B cell (primary cell): ENCODE measurements at places on chromosomes 11 and 22.

GRCh38 chr11:25943777-25944661, 387.9 kb upstream of the ANO3 start:
- DNase-seq = no peak

- no peak for DNase-seq
These were observed 420.6 kb upstream of the ISX start for GRCh38 chr22:34645375-34645774.

GRCh38 chr11:65412271-65413076, 10.1 kb upstream of the NEAT1 start:
- no peak for DNase-seq

DNA sequence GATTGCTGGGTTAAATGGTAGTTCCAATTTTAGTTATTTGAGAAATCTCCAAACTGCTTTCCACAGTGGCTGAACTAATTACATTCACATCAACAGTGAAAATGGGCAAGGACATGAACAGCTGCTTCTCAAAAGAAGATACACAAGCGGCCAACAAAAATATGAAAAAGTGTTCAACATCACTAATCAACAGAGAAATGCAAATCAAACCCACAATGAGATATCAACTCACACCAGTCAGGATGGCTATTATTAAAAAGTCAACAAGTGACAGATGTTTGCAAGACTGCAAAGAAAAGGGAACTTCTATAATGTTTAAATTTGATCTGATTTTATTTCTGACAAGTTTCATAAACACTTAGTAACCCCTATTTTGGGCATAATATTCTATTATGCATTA, 537.5 kb downstream of the DLG2 start:
- DNase-seq = peak; percentile 47

DNA sequence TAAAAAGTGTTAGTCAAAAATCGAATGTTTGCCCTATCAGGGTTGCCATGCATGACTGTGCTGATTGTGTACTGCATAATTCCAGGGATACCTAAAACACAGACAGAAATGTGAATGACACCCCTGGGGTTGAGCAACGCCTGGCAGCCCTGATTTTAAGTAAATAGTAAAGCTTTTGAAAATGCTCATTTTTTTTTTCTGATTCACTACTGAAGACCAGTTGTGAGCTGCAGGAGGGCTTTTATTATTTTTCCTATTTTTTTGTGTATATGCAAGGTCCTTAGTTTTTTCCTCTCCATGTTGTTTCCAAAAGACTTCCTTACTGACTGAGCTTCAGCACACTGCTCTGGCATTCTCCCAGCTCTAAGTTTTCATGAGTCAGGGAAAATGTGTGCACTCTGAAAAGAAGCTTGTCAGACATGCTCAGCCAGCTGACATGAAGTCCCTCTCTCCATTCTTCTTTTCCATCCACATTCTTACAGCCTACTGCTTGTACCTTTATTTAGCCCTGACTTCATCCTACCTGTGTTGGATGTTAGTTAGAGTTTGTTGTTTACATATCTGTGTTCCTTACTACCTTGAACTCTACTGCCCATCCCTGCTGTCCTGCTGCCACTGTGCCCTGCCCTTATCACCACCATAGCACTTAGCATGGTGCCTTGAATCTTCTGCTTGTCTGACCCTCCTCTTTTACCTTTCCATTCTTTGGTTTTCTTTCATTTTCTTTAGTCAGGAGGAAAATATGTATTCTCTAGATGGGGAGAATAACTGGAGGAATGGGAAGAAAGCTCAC, 79.5 kb downstream of the HORMAD2 start:
- DNase-seq = no peak

GRCh38 chr11:65432686-65433582, 10.3 kb downstream of the NEAT1 start:
- DNase-seq = peak; percentile 75

DNA sequence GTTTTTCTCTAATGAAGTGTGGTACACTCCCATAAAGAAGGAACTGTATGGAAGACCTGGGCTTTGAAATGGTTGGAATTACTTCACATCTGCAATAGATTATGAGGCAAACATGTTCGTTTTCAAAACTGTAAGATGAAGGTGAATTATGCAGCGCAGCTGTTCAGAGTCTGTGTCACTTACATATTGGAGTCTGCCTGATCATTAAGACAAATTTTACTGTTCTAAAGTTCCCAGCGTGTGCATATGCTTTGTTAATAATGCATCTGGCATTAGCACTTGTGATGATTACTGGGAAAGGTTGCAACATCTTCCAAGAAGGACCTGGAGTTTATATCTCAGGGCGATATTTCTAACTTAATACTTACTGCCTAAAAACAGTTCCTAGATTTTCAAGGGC, 255.2 kb upstream of the ZC3H12C start:
- no peak for DNase-seq

GRCh38 chr22:22892096-22893052, 4.8 kb downstream of the IGLL5 start:
- DNase-seq = no peak

DNA sequence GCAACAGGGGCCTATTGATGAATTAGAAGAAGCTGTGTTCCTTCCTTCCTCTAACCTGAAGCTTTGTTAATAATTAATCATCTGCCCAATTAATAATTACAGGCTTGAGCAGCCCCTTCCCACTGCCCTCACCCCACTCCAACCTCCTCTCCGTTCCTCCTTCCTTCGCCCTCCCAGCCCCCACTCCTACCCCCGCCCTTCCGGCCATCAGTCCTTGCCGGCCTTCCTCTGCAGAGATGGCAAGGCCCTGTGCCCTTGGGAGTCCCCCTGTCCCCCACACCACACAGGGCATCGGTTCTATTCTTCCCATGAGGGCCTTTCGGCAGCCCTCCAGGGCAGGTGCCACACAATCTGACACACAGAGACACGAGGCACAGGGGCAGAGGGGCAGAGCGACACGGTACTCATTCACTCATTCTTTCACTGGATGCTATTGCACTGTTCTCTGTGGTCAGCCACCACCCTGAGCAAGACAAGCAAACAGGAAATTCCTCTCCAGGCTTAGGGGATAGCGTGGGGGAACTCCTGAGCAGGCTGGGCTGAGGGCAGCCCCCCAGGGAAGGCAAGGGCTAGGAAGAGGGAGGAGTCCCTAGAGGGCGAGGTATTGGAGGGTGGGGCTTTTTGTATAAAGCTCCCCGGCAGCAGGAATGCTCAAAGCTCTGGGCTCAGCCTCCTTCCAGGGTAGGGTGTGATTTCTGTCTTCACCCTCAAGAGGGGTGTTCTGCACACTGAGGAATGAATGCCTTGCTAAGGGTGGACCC, 14.7 kb downstream of the MGAT3 start:
- peak; percentile 43 for DNase-seq

- no peak for DNase-seq
These were observed 322.2 kb downstream of the BRD1 start for GRCh38 chr22:49505337-49506009.

DNA sequence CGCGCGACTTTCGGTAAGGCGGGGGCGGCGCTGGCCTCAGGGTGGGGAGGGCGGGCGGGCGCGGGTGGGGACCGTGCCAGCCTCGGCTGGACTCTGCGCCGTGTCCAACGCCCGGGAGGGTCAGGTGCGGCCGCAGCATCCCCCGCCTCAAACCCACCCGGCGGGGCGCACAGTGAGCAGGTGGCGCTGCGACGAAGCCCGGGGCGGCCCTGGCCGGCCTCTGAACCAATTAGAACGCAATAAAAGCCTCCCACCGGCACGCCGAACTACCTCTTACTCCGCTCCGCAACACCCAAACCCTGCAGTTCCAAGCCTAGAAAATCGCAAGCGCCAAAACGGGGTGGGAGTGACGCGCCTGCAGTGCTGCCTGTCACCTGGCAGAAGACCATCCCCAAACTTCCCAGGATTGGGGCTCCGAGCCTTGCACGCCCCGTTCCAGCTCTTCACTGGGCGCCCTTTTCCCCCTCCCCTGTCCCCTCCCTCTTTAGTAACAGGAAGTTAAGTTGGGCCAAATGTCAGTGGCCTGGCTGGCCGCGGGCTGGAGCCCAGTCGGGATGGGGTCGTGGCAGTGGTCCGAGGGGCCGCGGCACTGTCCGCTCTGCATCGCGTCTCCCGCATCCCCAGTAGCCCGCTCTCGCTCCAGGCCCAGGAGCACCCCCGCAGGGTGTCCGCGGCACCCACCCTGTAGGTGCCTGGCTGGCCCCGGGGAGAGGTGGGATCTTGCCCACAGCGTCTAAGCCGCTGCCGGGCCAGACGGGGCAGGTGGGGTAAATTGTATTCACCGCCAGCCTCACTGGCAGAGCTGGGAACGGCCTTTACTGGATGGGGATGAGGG, 541 bp downstream of the MICAL2 start:
- DNase-seq = peak; percentile 24

GRCh38 chr11:122751292-122752070, 86.8 kb upstream of the CRTAM start:
- no peak for DNase-seq

GRCh38 chr11:86443415-86443814, 68.7 kb downstream of the CCDC81 start:
- no peak for DNase-seq

GRCh38 chr11:33575311-33575710, 125.3 kb downstream of the C11orf91 start:
- no peak for DNase-seq

- DNase-seq = peak; percentile 91
These were observed 18.5 kb upstream of the CBX7 start for GRCh38 chr22:39170825-39171622.

DNA sequence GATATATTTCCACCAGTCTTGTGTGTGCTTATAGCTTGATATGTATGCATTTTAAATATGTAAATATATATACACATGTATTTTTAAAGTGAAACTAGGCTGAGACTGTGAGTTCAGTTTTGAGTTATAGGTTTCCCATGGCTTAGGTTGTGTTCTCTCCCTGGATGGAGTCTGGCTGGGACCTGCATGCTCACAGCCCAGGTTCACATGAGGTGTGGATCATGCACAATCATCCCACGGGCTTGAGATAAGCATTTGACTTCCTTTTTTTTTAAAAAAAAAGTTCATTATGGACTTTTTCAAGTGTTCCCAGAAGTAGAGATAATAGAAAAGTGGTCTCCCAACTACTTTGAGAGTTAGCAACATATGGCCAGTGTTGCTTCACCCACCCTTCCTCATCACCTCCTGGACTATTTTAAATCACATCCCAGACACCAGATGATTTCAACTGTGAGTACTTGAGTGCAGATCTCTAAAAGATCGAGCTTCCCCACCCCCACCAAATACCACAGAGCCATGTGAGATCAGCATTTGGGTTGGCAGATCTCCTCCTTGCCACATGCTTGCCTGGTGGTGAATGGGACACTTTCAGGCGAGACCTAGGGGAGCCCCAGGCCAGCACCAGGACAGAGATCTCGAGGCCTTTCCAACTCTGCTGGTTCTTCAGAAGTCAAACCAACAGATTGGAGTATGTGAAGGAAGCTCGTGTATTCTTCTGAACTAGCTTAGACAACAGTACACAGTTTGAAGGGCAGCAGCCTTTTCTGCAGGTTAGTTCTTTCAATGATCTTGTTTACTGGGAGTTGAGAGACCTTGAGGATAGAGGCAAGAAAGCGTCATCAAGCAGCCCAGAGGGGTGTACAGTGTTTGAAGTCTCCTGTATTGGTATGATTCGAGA, 15.9 kb downstream of the MED15 start:
- no peak for DNase-seq

DNA sequence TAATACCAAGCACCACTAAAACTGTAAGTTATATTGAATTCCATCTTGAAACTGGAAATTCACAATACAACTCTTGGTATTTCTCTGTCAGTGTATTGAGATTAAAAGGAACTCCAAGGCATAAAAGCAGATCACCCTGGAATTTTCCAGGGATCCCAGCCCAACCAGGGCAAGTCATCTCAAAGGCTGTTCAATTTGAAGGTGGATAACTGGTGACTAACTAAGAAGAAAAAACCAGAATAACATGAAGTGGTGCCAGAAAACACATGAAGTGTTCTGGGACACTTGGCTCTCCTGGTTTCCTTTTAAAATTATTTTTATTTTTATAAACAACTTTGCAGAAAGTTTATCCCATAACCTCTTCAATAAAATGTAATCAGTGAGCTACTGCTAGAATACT, 7.8 kb upstream of the BMAL1 start:
- no peak for DNase-seq

DNA sequence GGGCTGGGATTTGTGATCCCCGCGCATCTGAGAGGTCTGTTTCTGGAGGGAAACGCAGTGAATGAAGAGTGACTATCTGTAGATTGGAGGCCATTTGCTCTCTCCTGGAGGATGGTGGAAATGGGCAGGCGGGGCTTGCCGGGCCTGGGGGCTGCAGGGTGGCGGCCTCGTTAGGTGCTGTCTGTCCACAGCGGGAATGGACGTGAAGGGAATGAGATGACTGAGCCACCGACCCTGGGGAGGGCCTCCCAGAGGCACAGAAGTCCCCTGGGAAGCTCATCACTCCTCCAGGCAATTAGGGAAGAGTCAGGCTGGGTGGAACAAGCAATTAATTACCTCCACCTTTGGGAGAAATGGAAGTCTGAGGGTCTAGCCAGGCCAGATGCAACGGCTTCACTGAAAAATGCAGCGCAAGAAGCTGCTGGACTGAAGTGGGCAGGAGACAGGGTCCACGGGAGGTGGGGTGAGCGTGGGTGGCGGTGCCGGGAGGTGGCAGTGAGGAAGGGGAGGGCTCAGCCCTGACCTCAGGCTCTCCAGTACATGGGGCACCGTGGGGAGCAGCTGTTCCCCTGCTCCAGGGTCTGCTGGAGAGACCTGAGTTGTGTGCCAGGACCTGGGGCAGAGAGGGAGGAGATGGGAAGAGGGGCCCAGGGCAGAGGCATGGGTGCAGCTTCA, 524.5 kb downstream of the BRD1 start:
- no peak for DNase-seq

DNA sequence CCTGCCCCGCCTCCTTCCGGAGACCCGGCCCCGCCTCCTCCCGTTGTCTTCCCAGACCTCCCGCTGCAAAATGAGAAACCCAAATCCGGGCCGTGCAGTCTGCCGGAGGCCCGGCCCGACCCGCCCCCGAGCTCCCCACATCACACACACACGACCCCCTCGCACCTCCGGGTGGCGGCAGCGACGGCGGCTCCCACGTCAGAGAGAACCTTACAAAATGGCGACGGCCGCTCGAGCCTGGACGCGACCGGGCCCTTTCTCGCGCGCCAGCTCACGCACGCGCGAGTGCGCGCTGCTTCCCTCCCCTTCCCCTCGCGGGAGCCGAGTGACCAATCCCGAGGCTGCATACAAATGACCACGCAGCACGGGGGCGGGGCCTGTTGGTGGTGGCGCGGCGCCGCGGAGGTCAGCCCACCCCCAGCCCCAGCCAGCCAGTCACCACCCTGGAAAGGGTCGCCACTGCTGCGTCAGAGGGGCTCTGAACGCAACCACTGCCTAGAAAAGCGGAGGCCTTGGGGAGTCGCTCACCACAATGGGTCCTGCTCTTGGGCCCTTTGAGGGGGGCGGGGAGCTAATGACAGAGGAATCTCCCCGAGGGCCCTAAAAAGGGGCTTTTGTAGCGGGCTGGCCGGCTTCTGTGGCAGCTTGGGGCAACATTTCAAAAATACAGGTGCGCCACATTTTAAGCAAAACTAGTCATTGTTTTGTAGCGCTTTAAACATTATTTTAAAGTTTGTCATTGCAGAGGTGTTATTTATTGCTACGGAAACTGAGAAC, at the start of gene RBM4B:
TSS of gene RBM4B (minus strand) at position 289 of the 777 bp plus-strand sequence. CDS start 808 bp downstream, outside the sequence.
- peak; percentile 99 for DNase-seq

GRCh38 chr11:46633291-46634217, 16.2 kb downstream of the ATG13 start:
- DNase-seq = no peak
